ENCODE measurements at places on chromosomes 5 and 9.

- DNase-seq, result no peak
Observed at GRCh38 chr5:172002310-172002709, 4.1 kb downstream of the FBXW11 start.

GRCh38 chr9:79896390-79896980 lies 324.7 kb downstream of the TLE4 start:
- DNase-seq, result no peak

- DNase-seq, result no peak
Observed at GRCh38 chr9:7342736-7343135, 456.8 kb downstream of the DMAC1 start.

DNA sequence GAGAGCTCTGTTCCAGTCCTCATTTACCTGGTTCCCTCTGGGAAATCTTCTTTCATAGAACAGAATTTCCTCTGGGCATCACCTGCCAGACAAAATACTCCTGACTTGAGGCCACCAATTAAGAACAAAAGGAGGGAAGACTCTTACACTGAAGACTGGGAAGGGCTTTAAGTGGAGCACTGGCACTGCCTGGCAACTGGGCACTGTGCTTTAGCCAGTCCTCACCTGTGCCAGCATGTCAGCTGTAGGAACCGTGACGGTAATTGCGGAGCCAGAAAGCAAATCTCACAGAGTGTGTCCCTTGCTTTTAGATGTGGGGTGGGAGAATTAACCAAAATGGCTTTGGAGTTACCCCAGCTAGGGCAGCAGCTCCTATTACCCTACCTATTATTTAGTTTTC lies 40.6 kb downstream of the FAM219A start:
- peak; percentile 74 for DNase-seq

DNA sequence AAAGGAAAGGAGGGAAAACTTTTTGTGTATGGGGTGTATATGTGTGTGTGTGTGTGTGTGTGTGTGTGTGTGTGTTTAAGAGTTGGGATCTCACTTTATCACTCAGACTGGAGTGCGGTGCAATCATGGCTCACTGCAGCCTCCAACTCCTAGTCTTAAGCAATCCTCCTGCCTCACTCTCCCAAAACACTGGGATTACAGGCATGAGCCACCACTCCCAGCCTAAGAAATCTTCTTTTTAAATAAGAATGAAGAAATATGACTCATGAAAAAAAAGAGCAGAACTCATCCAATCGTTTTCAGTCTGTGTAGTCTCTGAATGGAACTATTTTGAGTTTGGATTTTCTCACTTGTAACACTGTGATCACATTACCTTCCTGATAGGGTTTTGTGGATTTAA lies 601.5 kb downstream of the ACTL7B start:
- DNase-seq, result no peak

DNA sequence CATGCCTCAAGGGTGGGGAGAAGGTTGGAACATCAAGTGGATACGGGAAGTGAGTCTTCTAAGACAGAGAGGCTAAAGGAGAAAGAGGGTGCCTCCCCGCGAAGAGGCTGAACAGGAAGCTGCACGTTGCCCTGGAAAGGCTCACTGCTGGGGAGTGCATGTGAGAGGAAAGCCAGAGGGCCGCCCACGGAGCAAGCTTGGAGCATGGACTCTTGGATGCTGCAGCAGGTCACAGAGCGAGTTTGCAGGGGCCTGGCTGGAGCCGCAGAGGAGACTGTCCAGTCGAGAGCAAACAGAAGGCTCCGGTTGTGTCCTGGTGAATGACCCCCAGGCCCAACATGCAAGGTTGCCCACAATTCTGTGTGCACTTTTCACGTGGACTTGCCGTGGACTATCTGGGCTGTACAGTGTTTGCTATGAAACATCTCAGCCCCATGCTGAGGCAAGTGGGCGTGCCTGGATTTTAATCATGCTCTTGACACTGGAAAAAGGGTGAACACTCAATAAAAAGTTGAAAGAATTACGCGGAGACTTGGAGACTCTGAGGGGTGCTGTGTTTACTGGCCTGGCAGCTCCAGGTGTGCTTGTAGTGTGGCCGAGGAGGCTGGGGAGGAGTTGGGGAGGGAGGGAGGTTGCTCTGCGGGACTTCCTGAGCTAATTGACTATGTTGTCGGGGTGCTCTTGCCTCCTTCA lies 54.5 kb upstream of the GARNL3 start:
- no peak for DNase-seq

DNA sequence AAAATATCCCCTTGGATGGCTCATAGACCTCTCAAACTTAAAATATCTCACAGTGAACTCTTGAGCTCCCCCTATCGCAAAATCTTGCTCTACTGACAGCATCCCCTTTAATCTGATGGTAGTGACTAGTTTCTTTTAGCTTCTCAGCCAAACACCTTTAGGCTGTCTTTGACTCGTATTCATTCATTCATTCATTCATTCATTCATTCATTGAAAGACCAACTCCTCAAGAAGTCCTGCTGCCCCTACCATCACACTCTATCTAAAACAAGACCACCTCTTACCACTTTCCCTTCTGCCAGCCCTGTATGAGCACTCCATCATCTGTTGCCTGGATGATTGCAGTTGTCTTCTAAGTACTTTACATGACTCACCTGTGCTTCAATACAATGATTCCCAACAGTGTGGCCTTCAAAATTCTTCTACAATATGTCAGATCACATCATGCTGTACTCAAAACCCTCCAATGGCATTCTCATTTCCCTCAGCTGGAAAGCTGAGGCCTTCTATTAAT lies 46.8 kb downstream of the ITGA2 start:
- no peak for DNase-seq

- DNase-seq, result no peak
Observed at GRCh38 chr9:35759795-35760194, 5.7 kb upstream of the MSMP start.

- no peak for DNase-seq
Observed at GRCh38 chr5:111116550-111116949, 24.4 kb downstream of the WDR36 start.

DNA sequence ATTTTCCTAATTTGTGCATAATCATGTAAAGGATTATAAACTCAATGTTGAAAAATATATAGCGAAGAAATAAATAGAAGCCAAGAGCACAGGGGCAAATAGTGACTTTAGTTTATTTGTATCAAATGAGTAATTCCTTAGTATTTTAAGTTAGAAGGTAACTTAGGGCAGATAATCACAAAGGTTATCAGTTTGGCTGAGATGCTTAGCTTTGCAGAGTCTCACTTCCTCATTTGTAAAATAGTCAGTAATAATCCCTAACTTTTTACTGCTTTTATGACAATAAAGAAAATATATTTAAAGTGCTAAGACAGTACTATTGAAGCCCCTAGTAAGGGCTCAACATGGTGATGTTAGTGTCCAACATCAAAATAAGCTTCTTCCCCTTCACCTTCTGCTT lies 297.4 kb upstream of the TUSC1 start:
- no peak for DNase-seq

DNA sequence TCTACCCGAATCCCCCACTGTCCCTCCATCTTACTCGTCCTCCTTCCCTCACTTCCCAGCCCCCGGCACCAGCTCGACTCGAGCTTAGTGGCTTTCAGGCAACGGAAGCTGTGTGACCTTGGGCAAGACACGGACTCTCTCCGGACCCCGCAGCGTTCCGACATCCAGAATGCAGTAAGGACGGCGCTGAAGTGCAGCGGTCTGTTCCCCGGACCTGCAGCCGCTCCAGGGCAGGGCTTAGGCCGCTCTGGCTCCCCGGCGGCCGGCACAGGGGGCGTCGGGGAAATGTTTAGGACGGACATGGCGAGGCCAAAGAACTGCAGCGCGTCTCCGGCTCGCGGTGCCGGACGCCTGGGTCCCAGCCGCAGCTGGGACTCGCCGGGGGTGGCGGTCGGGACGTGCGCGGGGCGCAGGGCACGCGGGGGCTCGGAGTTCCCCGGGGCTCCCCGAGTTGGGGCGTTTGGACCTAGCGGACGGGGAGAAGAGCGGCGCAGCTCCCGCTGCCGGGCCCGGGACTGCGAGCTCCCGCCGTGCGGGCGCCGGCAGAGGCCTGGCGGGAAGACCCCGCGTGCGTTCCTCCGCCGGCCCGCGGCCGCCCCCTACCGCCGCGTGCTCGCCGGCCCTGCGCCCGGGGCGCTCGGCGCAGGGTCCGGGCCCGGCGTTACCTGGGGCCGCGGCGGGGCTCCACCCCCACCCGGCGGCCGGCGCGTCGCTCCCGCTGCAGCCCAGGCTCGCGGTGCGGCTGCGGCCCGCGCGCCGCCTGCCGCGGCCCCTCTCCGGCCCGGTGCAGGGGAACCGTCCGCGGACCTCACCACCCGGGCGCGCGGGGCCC lies 5.6 kb upstream of the RNF44 start:
- no peak for DNase-seq

GRCh38 chr5:66518052-66518451 lies 78.1 kb upstream of the MAST4 start:
- DNase-seq, result no peak

DNA sequence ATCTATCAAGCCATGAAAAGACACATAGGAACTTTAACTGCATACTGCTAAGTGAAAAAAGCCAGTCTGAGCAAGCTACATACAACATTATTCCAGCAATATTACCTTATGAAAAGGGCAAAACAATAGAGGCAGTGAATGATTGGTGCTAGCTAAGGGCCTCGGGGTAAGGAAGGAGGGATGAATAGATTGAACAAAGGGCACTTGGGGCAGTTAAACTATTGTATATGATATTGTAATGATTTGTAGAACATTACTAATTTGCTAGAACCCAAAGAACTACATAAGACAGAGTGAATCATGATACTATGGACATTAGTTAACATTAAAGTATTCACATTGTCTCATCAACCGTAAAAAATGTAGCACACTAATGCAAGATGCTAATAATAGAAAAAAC lies 218.3 kb downstream of the FBXO4 start:
- no peak for DNase-seq

GRCh38 chr5:179289756-179290385 lies 55.4 kb downstream of the ADAMTS2 start:
- DNase-seq, result no peak

DNA sequence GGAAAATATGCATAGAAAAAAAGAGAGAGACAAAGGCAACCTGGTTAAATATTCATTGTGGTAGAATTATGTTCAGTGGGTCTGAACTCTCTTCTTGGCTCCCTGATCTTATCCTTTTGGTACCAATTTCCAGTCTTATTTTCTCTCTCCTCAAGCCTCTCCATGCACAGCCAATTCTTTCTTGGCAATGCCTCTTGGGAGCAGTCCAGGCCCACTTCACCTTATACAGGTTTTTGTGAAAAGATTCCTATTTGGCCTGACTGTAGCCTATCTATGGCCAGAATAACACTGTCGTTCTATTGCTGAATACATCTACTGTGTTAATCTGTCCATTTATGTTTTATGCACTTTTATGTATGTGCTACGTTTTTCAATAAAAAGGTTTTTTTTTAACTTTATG lies 2.7 kb downstream of the ELOVL7 start:
- no peak for DNase-seq

GRCh38 chr9:123217128-123217654 lies 51.2 kb downstream of the STRBP start:
- DNase-seq, result no peak

- DNase-seq, result no peak
Observed at GRCh38 chr9:38478211-38478610, 54.0 kb upstream of the IGFBPL1 start.

GRCh38 chr5:14767053-14767452 lies 102.5 kb downstream of the OTULIN start:
- no peak for DNase-seq

GRCh38 chr9:69485466-69485865 lies 160.5 kb downstream of the ENTREP1 start:
- no peak for DNase-seq

GRCh38 chr5:97906135-97906534 lies 723.1 kb upstream of the RIOK2 start:
- DNase-seq, result no peak

DNA sequence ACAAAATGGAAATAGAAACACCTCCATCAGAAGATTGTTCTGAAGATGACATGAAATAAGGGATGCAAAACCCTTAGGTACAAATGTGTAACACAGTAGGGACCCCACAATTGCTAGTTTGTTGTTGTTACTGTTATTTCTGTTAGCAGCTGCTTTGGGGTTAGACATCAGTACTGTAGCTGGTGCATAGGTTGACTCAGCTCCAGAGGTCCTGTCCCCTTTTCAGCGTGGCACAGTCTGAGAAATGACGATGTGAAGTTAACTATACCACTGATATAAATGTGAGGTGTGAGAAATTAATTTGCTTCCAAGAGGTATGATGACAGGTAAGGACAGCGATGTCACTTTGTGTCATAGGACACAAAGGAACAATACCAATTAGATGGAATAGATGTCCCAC lies 384.6 kb upstream of the KLF4 start:
- DNase-seq, result no peak

DNA sequence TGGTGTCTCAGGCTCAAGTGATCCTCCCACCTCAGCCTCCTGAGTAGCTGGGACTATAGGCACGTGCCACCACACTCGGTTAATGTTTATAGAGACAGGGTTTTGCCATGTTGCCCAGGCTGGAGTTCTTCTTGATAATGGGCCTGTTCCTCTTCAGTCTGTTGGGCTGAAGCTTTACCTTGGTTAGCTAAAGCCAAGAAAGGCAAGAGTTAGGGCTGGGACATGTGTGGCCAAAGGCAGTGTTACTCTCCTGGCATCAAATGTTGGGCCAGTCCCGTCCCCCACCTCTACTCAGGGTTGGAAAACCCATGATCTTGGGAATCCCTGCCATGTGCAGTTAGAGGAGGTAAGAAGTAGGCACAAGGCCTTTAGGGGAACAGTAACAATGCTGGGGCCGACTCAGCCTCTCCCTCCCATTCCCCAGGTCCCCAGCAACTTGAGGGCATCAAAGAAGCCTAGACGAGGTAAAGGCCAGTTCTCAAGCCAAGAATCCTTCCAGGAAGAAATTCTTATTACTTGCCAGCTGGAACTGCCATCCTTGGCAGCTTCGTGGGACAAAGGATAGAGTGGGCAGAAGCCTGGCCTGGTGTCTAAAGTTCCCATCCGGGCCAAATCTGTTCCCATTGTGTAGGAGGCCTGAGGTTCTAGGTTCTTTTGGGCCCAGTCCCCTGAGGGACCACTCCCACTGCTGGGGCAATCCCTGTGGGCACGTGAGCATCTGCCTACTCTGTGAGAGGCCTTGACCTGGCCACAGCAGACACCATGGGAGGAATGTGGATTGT lies 4.5 kb downstream of the EGR1 start:
- DNase-seq, result no peak

All from NCI-H345 (cell line).